Motor neuron (in vitro differentiated cells): ENCODE measurements at places on chromosomes 5 and 9.

GRCh38 chr5:97750576-97750975, 567.5 kb upstream of the RIOK2 start:
- ATAC-seq = no peak

DNA sequence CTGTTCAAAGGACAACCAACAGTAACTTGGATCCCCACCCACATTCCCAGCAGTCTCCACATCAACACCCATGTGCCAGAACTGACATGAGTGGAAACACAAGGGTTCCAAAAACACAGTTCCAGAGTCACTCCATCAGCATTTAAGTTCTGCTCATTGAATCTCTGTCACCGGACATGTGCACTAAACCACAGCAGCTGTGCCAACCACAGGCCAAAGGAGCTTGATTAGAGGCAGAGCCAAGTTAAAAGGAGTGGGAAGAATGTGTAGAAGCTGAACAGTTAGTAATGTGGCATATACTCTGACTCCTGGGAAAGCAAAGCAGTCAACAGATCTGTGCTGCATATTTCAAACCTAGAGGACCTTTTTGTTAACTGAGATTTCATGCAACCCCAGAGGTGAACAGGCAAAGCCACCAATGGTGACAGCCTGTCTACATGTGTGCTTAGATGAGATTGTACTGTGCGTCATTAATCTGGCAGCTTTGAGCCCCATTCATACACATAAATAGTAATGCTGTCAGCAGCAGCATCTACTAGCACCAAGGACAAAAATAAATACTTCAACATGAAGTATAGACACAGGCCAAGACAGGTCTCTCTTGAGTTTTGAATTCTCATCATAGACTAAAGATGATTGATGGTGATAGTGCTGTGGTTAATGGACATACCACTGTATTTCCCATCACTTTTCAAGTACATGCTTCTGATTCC, 16.4 kb upstream of the FST start:
- ATAC-seq = no peak

DNA sequence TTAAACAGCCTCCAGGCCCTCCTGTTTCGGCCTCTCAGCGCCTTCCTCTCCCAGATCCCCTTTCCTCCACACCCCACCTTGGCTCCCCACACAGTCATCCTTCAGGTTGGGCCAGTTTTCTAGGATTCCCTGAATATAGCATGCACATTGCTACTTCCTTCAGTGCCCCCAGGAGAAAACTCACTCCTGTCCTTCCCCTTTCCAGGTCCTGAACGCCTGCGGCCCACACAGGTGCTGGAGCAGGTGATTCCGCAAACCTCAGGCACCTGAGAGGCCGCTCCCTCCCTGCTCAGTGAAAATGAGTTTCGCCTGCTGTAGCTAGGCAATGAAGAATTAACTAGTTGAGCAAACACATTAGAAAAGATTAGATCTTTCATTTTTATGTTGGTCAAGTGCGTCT, 185.0 kb downstream of the MED10 start:
- no peak for ATAC-seq

GRCh38 chr9:33144551-33144950, 22.6 kb downstream of the B4GALT1 start:
- ATAC-seq = no peak

DNA sequence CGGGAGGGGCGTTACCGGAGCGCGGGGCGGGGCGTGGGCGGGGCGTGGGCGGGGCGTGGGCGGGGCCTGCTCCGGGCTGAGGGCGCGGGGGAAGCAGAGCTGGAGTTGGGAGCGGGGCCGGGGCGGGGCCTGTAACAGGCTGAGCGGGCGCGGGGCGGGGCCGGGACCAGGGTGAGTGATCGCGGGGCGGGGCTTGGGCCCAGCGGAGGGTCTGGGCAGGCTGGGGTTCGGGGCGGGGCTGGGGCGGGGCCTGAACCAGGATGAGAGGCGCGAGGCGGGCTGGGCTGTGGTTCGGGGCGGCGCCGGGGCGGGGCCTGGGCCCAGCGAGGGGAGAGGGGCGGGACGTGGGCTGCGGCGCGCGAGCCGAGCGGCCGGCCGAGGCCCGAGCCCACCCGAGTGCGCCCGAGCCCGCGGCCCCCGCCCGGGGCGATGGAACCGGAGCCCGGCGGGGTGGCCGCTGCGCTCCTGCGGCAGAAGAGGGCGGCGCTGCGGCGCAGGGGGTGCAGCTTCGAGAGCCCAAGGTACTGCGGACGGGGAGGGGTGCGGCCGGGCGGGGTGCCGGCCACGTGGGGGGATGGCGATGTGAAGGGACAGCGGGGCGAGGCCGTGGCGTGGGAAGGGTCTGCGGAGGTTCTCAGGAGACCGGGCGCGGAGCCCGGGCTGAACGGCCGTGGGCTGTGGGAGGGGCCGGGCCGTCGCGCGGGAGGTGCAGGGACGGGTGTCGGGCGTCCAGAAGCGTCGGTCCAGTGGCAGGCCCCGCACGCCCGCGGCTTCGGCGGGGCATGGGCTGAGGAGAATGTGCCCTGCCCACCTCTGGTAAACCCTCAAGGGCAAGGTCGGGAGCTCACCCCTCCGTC, 39.5 kb upstream of the GARNL3 start:
- peak; percentile 85 for ATAC-seq

- no peak for ATAC-seq
These were observed 74.9 kb downstream of the C9orf152 start for GRCh38 chr9:110133059-110133458.

DNA sequence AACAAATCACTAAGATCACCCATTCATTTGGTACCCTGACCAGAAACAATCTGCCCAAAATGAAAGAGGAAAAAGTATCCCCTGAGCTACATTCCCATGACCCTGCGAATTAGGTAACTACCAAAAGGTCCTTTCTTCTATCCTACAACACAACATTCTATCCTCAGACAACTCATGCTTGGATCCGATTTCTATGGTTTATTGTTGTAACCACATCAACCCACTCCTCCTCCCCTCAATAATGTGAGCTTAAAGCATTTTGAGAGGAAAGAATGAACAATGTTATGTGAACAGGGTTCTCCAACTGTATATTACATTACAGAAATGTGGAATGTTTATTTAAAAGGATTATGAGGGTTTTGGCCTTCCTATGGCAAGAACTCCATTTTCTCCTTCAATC, 4.0 kb downstream of the SLC35D2 start:
- no peak for ATAC-seq

- ATAC-seq = no peak
These were observed 36.5 kb upstream of the LRRC14B start for GRCh38 chr5:154826-155225.

GRCh38 chr5:175680463-175680862, 22.6 kb downstream of the HRH2 start:
- ATAC-seq = no peak

- ATAC-seq = no peak
These were observed 53.4 kb upstream of the IL6ST start for GRCh38 chr5:56048124-56048523.

GRCh38 chr9:131484051-131484445, 18.7 kb upstream of the POMT1 start:
- no peak for ATAC-seq

GRCh38 chr9:96163161-96163560, 138.8 kb downstream of the HSD17B3 start:
- ATAC-seq = no peak

- no peak for ATAC-seq
These were observed 654.1 kb downstream of the RAB3C start for GRCh38 chr5:59236986-59237385.

- no peak for ATAC-seq
These were observed 68.2 kb downstream of the HMHB1 start for GRCh38 chr5:143880178-143880577.

DNA sequence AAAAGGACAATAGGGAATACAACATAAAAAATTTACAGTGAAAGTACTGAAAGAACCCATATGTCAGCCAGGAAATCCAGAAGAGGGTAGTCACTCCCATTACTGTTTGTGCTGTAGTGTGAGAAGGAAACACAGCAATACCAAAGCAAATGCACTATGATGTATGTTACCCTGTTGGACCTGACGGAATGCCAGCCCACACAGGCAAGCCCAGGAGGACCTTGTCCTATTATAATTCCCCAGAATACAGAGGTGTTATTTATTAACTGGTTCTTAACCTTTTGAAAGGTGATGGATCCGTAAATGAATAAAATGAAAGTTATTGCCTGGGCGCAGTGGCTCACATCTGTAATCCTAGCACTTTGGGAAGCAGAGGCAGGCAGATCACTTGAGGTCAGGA, 79.0 kb downstream of the GDA start:
- no peak for ATAC-seq
